ENCODE measurements at places on chromosomes 13 and 19. TPM values are rescaled to one million over a fixed set of nuclear protein-coding genes. Genes with fewer than 3 reads are reported as not detected.

Gene HCN2
- 1.2 TPM for total RNA-seq

Gene ZNF541
- total RNA-seq, result under 0.01 TPM

Gene ALDH16A1
- total RNA-seq, result 32.7 TPM

Gene GCDH
- 23.0 TPM for total RNA-seq

Gene MAMSTR
- 0.36 TPM for total RNA-seq

Gene SRRM5
- not detected for total RNA-seq

Gene MISP
- total RNA-seq, result 0.59 TPM

Gene ZNF8
- total RNA-seq, result 8.8 TPM

Gene CEACAM7
- not detected for total RNA-seq

Gene CGB3
- total RNA-seq, result not detected

Gene SIGLEC12
- under 0.01 TPM for total RNA-seq

DNA sequence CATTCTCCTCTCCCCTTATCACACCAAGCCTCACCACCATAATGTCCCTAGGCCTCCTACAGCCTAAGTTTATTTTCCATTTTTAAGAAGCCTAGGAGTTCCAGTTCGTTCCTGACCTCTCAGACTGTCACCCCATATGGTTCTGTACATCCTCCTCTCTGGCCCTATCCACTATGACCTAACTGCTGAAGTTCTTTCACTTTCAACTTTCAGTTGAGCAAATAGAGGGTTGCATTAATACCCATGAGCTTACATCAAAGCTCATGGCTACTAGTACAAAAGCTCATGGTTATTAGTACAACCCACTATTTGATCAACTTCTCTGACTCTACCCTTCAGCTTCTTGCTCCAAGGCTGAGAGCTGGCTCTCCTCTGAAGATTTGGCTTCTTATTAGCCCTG is 72.9 kb downstream of the FGF14 start:
- no peaks in the 10 kb centered on the region for H3K36me3 ChIP-seq
- H3K27ac ChIP-seq, result no peak overlapping the region
- H3K27me3 ChIP-seq, result no peaks in the 10 kb centered on the region
- no peak for DNase-seq

DNA sequence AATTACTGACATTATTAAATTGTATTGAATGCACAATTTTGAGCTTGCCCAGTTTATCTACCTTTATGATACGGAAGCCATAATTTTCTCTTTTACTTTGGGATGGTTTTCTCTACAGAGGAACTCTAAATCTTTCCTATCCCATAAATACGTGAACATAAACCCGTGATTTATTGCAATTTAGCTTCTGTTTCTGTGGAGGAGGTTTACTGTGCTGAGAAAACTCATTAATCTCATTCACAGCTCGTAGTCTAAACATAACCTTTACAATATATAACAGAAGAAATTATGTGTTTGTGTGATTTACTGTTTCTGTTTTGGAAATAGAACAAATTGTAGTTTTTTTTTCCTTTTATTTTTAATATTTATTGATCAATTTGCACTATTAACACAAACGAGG is 207.1 kb upstream of the PCDH9 start:
- DNase-seq, result no peak
- no peak overlapping the region for H3K27ac ChIP-seq
- no peaks in the 10 kb centered on the region for H3K36me3 ChIP-seq
- no peaks in the 10 kb centered on the region for H3K27me3 ChIP-seq
- H3K4me3 ChIP-seq, result no peak overlapping the region
- H3K4me1 ChIP-seq, result no peaks in the 10 kb centered on the region

DNA sequence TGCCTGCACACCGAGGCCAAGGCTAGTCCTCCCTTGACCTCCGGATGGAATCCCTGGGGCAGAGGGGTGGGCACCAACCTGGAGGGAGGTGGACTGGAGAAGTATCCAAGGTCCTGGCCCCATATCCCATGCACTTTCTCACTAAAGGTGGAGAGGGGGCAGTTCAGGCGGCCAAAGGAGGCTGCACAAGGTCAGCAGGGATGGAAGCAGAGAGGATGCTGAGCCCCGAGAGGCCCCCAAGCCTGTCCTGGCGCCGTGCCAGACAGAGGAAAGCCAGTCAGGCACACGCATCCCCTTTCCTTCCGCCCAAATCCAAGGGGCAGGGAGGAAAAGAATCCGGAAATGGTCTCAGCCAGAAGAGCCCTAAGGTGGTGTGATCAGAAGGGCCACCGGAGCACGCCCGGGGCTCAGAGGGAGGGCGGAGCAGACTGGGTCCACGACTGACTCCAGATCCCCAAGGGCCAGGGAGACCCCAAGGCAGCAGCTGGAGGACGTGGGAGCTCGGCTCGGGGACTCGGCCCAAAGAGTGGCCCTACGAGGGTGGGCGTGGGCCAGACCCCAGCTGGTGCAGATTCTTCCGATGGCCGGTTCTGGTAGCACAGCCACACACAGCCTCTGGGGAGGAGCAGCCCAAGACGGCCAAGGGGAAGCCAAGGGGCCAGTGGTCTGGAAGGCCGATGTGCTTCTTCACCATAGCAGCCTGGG is 60.0 kb downstream of the MLLT1 start:
- H3K36me3 ChIP-seq, result peaks cover 18% of the 10 kb centered on the region
- peak; percentile 89 for DNase-seq
- peaks cover 14% of the 10 kb centered on the region for H3K4me1 ChIP-seq
- H3K4me3 ChIP-seq, result no peak overlapping the region

DNA sequence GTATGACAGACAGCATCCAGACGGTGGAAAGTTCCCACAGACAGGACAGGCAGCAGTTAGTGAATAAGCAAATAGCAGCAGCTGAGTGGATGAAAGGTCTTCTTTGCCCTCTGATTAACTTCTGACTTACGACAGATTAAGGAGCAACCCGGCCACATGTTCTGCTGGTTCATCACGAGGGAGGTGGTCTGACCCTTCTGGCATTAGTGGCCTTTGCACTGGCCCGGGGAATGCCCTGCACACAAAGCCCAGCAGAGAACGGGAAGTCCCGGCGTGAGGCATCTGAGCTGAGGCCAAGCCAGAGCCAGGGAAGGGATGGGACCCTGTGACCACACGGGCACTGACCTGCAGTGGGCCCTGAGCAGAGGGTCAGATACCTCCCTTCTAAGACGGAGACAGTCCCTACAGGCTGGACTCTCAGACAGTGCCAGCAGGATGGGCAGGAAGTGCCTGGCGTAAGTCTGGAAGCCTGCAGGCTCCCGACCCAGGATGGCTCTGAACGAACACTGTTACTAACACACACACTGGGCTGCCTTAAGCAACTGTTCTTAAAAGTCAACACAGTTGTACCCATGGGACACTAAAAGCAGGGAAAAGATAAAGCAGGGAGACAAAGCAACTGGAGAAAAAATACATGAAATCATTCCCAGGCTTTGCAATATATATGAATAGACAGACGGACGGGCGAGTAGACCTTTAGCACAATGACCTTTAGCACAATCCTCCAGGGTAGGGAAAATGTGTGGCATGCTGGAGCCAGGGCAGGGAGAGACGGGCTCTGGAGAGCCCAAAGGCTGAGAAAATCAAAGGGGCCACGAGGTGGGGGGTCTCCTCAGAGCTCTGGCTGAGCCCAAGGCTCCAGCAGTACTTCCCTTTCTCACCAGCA is 6.3 kb downstream of the C19orf12 start:
- no peak overlapping the region for H3K4me3 ChIP-seq
- H3K4me1 ChIP-seq, result peaks cover 16% of the 10 kb centered on the region
- peaks cover 31% of the 10 kb centered on the region for H3K36me3 ChIP-seq

- H3K27ac ChIP-seq, result no peak overlapping the region
- no peaks in the 10 kb centered on the region for H3K27me3 ChIP-seq
- no peak overlapping the region for H3K4me3 ChIP-seq
Observed at GRCh38 chr13:75305059-75305458, 176.9 kb downstream of the TBC1D4 start.

- peaks cover 28% of the 10 kb centered on the region for H3K36me3 ChIP-seq
- H3K27ac ChIP-seq, result no peak overlapping the region
Observed at GRCh38 chr19:24040621-24041020, 46.4 kb upstream of the ZNF254 start.

GRCh38 chr19:37928527-37929286 is 21.7 kb downstream of the SIPA1L3 start:
- peaks cover 6% of the 10 kb centered on the region for H3K36me3 ChIP-seq
- no peak overlapping the region for H3K4me3 ChIP-seq
- DNase-seq, result no peak
- H3K27me3 ChIP-seq, result no peaks in the 10 kb centered on the region
- peak overlapping the region; percentile 3 for H3K27ac ChIP-seq

GRCh38 chr13:98172590-98173422 is 4.3 kb downstream of the RNF113B start:
- peak overlapping the region; percentile 44 for H3K4me3 ChIP-seq
- peak overlapping the region; percentile 96 for H3K27ac ChIP-seq
- H3K4me1 ChIP-seq, result peaks cover 47% of the 10 kb centered on the region
- no peak for DNase-seq

- H3K27me3 ChIP-seq, result peaks cover 27% of the 10 kb centered on the region
- DNase-seq, result peak; percentile 79
- no peaks in the 10 kb centered on the region for H3K4me1 ChIP-seq
- H3K4me3 ChIP-seq, result no peak overlapping the region
- H3K36me3 ChIP-seq, result no peaks in the 10 kb centered on the region
Observed at GRCh38 chr19:8331263-8331845, 10.1 kb downstream of the RPS28 start.

DNA sequence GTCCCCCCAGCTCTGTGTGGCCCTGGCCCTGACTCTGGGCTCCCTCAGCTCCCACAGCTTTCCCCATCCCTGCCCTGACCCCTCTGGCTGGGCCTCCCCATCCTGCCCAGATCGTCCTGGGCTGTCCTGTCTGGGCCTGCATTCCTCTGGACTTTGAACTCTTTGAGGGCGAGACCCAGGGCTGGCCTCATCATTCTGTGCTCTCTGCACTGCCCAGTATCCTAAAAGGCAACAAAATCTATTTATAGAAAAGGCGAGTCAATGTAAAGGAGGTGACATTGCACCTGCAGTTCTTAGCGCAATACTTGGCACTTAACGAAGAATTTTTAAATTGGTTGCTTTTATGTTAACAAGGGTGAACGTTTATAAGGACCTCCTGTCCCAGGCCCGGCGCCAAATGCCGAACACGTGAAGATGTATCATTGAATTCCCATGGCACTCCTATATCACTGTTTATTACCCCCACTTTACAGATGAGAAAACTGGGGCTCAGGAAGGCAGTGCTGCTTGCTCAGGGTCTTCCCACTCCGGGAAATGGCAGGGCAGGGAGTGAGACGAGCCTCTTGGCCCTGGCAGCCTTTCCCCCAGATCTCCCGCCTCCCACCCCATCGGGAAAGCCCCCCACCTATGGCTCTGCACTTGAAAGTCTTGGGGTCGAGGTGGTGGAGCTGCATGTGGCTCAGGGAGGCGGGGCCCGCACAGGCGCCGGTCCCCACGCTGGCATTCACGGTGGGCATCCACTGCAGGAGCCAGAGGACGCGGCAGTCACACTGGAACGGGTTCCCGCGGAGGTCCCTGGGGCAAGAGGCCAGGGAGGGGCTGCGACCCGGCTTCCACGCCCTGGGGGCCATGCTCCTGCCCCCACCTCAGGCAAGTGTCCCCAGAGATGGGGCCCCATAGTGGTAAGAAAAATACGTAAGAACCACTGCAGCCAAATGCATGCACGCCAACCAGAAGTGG is 3.8 kb downstream of the LGI4 start:
- no peaks in the 10 kb centered on the region for H3K36me3 ChIP-seq
- H3K4me1 ChIP-seq, result no peaks in the 10 kb centered on the region
- DNase-seq, result no peak
- no peak overlapping the region for H3K4me3 ChIP-seq
- peaks cover 4% of the 10 kb centered on the region for H3K27me3 ChIP-seq

DNA sequence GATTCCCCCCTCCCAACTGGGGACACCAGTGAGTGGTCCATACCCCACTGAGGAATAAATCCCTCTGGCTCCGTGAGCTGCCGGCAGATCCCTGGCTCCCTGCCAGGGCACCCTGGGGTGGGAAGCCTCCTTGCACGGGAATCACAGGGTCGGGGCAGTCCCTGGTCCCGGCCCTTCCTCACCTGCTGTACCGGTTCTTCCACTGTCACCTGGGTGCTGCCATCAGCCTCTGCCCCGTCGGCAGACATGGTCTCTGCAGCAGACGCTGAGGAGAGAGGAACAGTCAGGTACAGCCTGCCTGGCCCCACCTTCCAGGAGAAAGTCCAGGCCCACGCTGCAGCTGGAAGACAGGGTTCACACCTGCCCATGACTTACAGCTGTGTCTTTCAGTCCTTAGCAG is 6.3 kb downstream of the PLIN3 start:
- peaks cover 61% of the 10 kb centered on the region for H3K36me3 ChIP-seq
- no peaks in the 10 kb centered on the region for H3K27me3 ChIP-seq
- no peak overlapping the region for H3K4me3 ChIP-seq
- peak; percentile 52 for DNase-seq

- no peak for DNase-seq
- H3K4me1 ChIP-seq, result no peaks in the 10 kb centered on the region
- H3K4me3 ChIP-seq, result no peak overlapping the region
- H3K27me3 ChIP-seq, result no peaks in the 10 kb centered on the region
Observed at GRCh38 chr13:33379608-33380007, 94.1 kb upstream of the STARD13 start.

DNA sequence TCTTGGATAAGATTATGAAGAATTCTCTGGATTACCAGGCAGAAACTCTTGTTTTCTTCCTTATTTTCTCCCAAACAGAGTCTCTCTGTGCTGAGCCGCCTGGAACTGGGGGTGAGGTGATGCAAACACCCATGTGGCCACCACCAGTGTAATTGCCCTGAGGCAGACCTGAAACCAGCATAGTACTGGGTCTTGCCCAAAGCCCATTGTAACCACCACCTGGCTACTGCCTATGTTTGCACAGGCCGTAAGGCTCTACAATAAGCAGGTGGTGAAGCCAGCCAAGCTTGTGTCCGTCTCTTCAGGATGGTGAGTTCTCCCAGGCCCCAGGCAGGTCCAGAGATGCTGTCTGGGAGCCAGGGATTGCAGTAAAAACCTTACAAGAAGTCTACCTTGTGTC is 18.9 kb upstream of the KBTBD7 start:
- no peak overlapping the region for H3K4me3 ChIP-seq
- no peaks in the 10 kb centered on the region for H3K36me3 ChIP-seq
- no peak for DNase-seq
- H3K27ac ChIP-seq, result no peak overlapping the region

DNA sequence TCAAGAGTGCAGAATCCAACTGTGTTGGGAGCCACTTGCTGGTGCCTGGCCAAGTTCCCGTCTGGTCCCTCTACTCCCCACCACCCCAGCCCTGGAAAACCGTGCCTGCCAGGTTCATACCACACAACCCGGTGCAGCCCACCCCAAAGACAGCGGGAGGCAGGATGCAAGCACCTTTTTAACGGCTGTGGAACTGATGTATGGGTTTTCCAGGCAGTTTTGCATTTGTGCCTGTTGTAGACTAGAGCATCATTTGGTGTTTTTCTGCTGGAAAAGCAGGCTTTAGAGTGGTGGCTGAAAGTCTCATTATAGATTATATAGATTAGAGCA is 13.5 kb downstream of the TFDP1 start:
- H3K27ac ChIP-seq, result no peak overlapping the region
- no peak overlapping the region for H3K4me3 ChIP-seq
- H3K36me3 ChIP-seq, result peaks cover 35% of the 10 kb centered on the region
- H3K27me3 ChIP-seq, result no peaks in the 10 kb centered on the region

- H3K27me3 ChIP-seq, result no peaks in the 10 kb centered on the region
- no peak overlapping the region for H3K4me3 ChIP-seq
- H3K27ac ChIP-seq, result peak overlapping the region; percentile 28
- DNase-seq, result peak; percentile 54
- H3K36me3 ChIP-seq, result no peaks in the 10 kb centered on the region
Observed at GRCh38 chr19:52735734-52736133, 890 bp upstream of the ZNF611 start.

GRCh38 chr13:46565808-46566750 is 13.1 kb downstream of the LRCH1 start:
- H3K4me1 ChIP-seq, result peaks cover 7% of the 10 kb centered on the region
- H3K27ac ChIP-seq, result no peak overlapping the region
- H3K36me3 ChIP-seq, result no peaks in the 10 kb centered on the region
- H3K27me3 ChIP-seq, result no peaks in the 10 kb centered on the region
- no peak for DNase-seq

Measured in osteoblast (primary cell).